ENCODE measurements at places on chromosomes 11 and 22.

GRCh38 chr11:75786101-75786736 is 17.6 kb downstream of the DGAT2 start:
- no peak for DNase-seq

- DNase-seq, result no peak
Measured at GRCh38 chr11:75728992-75729391, 11.4 kb downstream of the MOGAT2 start.

GRCh38 chr11:88909500-88909899 is 156.3 kb downstream of the GRM5 start:
- no peak for DNase-seq

DNA sequence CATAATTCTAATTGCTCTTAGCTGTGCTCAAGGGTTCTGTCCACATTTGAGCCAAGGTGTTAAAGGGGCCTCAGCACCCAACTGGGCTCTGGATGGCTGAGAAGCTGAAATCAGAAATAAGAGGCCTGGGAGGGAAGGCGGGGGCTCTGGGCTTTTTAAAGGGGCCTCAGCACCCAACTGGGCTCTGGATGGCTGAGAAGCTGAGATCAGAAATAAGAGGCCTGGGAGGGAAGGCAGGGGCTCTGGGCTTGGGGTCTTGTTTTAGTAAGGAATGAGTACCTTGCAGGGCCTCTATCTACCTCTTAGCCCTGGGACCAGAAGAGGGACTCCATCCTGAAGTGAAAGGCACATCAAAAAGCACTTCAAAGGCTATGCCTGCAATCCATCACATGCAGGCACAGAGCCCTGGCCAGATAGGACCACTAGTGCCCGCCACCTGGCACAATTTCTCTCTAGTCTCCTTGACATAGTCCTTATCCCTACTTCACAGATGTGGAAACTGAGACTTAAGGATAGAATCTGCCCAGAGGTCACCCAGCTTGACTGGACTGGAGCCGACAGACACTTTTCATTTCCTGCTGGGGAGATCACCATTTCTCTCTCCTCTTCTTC is 35.6 kb downstream of the DKK3 start:
- no peak for DNase-seq
